GF-D8 (cell line): ENCODE measurements at places on chromosomes 12 and 14.

- DNase-seq: no peak
Observed at GRCh38 chr14:96734076-96734622, 63.0 kb upstream of the VRK1 start.

DNA sequence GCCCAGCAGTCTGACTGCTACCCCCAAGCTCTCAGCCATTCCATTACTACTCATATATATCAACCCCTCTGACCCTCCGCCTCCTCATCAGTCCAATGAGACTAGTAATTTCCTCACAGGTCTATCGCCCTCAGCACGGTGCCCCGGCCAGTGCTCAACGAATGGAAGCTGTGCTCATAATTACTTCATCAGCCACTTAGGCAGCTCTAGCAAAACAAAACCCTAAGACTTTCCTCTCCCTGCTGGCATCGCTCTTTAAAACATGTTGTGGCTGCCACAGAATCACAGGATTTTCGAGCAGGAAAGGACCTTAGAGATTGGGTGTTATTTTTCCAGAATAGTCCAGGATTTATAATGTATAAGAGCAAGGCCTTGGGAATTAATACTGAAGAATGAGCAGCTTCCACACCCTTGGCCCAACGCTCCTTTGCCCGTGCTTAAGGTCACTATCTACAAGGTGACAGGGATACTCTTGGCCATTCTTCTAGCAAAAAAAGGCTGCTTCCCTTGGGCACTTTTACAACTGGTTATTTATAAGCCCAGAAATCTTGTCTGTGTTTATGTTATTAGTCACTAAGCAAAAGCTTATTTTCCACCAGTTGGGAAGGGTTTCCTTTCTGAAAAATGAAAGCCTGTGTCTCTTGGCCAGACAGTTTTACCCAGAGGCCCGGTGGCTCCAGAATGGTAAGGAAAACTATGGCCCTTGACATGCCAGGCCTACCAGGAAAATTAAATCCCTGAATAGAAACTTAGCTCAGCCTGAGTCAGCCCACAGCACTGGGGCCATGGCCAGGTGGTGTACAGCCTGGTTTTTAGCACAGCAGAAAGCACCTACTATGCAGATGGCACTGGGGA, 47.9 kb downstream of the NUAK1 start:
- no peak for DNase-seq

DNA sequence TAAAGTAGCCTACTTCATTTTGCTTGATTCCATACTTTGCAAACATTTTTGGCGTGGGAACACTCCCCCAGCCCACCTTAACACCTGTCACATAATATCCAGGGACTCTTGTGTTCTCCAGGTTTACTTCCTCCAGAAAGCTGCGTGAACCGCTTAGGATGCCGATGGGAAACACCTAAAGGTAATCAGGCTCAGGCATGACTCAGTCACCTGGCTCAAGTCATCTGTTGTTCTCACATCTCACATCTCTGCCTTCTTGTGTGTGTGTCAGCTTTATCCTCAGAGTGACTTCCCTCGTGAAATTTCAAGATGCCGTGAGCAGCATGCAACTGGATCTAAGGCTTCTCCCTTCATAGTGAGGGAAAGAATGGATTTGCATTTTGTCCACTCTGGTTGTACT, 48.1 kb upstream of the DUSP6 start:
- no peak for DNase-seq

DNA sequence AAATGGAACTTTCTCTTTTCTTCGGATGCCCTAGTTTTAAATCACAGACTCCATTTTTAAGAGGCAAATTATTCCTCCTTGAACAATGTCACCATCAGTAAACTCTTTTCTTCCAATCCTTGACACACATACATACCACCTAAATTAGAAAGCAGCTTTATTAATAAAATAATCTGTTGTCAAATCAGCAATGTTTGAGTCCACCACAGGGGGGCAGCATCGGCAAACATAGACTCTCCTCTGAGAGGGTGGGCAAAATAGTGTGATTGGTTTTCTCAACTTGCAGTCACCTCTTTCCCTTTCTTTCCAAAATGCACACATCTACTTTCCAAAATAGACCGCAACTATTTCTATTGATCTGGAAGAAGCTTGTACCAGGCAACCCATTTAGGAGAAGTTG, 438.4 kb upstream of the OR4E1 start:
- DNase-seq: no peak

DNA sequence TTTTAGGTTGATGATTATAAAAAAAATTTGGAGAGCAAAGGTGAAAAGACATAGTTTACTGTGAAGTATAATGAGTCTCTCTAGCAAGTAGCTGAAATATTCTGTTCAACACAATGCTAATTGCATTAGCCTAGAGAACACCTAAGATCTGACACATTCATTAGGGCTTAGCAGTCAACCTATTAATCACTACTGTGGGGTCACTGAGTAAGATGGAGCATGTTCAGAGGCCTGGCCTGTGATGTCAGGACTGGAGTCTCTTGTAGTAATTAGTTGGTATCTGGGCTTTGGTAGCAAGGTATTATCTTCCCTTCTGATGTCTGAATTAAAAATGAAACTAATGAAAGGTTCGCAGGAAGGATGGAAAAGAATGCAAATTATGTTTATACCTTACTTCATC, 112.7 kb downstream of the SLC16A7 start:
- no peak for DNase-seq

- no peak for DNase-seq
Observed at GRCh38 chr14:24670594-24670993, 36.6 kb upstream of the GZMB start.
